ENCODE measurements at places on chromosomes 5 and 9.

DNA sequence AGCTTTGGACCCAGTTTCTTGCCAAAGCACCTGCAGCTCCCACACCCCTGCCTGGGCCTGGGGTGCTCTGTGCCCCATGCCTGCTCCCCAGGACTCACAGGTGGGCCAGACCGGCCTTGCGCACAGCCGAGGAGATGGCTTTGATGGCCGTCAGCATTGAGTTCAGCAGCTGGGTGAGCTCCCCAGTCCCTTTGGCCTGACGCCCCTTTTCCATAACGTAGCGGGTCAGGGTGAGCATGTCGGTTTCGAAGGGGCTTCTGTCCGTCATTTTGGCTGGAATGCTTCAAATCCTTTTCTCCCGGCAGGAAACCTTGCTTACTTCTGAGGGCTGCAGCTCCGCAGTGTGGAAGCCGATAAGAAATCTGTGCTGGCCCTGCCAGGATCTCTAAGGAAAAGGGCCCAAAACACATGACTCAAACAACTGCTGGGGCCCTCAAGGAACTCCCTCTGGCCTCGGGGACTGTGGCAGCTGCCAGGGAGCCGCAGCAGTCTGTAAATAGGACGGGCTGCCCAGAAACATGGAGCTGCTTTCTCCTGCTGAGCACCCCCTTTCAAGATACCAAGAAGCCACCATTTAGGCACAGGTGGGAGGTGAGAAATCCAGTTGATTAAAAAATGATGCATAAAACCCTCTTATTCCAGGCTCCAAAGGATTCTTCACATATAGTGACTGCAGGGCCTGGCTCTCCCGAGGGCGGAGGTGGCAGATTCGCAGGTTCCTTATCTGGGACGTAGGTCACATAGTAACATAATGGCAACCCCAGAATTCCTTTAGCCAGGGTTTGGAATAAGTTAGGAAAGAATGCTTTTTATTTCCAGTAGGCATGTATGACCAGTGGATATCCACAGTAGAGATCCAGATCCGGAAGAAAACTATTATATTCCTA lies at the start of gene FBP2:
Gene FBP2, minus strand, starts transcription at position 366 of the 887 bp plus-strand sequence. Its CDS starts 98 bp downstream, at position 268.
- DNase-seq = no peak

- no peak for DNase-seq
These were observed 36.4 kb downstream of the GGTA1 start for GRCh38 chr9:121463026-121463807.

- DNase-seq = no peak
These were observed 284.8 kb downstream of the PDE4D start for GRCh38 chr5:59608745-59609144.

GRCh38 chr5:45609661-45610060 lies 86.5 kb downstream of the HCN1 start:
- no peak for DNase-seq

DNA sequence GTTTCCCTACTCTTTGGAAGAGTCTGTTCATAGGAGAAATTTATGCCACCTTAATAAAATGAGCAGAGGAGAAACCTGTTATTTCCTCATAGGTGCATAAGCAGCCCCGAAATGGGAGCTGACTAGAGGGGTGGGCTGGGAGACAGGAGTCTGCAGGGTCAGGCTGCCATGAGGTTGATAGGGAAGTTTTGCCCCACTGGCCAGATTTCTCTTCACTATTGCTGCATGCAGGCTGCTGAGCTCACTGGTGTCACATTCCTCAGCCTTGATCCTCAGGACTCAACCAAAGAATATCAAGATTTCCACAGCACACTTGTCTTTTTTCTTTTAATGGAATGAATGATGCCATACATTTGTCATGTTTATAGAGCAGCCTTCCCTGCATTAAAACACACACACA lies 60.7 kb downstream of the BHMT start:
- no peak for DNase-seq

- DNase-seq = no peak
These were observed 1.1 kb downstream of the MAMDC2 start for GRCh38 chr9:70044490-70045307.

DNA sequence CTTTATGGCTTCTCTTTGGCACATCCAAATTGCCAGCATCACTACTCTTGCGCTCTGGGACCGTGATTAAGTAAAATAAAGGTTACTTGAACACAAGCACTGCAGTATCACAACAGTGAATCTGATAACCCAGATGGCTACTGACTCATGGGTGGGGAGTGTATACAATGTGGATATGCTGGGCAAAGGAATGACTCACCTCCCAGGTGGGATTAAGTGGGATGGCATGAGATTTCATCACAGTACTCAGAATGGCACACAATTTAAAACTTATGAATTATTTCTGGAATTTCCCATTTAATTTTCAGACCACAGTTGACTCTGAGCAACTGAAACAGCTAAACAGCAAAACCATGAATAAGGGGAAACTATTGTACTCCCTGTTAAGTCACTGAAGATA lies 4.3 kb downstream of the GFM2 start:
- no peak for DNase-seq

DNA sequence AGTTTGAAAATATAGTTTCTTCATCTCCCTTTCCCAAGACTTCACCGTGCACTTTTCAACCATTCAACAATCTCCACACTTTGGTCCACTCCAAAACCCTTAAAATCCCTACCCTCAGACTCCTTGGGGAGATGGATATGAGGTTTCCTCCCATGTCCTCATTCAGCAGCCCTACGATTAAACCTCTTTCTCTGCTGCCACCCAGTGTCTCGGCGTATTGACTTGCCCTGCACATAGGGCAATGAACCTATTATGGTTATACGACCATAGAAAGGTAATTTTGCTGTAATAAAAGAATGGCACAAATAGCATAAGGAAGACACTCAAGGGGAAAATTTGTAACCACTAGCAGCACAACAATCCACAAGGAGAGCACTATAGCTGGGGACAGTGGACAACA lies 803.5 kb downstream of the TLE1 start:
- DNase-seq = no peak

DNA sequence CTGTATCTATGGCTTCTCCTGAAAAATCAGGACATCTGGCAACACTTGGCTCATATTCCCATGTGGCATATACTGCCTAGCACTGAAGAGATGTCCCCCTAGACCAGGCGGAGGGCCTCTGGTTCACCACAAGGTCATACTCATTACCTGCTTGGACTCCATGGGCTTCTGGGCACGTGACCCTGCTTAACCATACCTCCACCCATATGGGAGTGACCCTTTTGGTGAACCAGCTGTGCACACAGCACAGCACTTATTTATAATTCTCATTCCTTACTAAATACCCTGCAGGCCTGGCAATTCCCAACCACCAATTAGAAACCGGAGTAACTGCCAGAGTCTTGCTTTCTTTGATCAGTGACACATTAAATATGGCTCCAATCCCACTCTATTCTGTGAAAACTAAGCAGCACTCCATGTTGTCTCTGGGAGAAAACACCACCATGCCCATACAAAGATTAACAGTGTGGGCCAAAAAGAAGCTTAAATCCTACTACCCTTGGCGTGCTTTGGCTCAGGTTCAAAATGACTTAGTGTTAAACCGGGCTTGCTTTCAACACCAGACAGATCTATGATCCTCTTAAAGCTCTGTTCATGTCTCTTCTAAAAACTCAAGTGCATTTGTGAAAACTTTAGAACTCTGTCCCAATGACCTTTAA lies 57.7 kb downstream of the MTMR12 start:
- peak; percentile 46 for DNase-seq

Measured in NCI-H1105 treated with DMSO at 0.1 percent for 48 hours (cell line).